CD4-positive, alpha-beta T cell treated with Interleukin-21 for 1 hour (primary cell): ENCODE measurements at places on chromosomes 3 and 15.

DNA sequence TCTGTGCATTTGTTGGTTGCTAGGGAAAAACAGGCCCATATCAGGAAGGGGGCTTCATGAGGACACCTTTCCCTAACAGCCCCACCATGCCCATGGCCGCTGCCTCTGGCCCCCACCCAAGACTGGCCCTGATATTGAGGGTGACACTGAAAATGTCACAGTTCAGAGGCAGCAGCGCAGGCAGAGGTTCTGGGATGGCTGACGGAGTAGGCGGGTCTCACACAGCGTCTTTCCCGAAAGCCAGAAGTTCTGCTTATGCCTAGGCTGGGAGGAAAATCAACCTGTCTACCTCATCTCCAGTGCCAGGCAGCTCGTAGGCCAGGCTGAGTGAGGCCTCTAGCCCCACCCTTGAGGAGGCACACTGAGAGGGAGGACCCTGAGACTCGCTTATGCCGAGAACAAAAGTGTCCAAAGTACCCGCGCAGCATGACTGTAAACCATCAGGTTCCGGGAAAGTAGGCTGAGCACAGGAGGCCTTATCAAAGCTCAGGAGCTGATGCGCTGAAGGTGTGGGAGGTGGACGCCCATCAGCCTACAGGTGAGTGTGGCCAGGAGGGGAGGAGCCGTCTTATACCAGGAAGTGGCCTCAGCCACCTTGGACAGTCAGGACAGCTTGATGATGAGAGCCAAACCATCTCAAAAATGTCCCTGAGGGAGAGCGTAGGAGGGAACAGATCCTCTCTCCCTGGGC is 27.5 kb downstream of the GRAMD2A start:
- no peak for DNase-seq

DNA sequence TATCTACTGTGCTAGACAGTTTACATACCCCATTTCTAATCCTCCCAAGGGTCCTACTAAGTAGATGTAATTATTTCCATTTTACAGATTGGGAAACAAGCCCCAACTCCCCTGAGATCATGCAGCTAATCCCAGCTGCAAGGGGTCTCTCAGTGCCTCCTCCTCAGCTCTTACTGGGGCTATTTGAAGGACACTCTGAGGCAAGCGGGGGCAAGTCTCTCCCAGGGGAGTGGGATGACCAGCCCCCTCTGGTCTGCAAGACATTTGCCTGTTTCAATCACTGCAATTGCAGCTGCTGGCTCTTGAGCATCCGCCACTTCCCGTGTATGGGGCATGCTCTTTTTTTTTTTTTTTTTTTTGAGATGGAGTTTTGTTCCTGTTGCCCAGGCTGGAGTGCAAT is 11.4 kb downstream of the LAMP3 start:
- no peak for DNase-seq

GRCh38 chr15:99439524-99439835 is 126.3 kb upstream of the MEF2A start:
- DNase-seq, result no peak

DNA sequence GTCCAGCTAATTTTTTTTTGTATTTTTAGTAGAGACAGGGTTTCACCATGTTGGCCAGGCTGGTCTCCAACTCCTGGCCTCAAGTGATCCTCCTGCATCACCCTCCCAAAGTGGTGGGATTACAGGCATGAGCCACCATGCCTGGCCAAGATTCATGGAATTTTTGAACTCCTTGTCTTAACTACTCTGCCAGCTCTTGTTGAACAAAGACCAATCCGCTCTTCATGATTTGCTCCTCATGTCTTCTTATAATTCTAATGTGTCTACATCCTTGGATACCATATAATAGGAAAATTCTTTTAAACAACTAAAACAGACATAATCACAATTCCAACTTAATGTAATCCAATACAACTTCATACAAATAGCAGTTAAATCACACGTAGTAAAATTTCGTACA is 21.3 kb downstream of the UBA5 start:
- DNase-seq, result no peak

GRCh38 chr15:44101286-44101685 is 93.8 kb downstream of the FRMD5 start:
- DNase-seq, result no peak

GRCh38 chr15:100939791-100940190 is 20.6 kb downstream of the LRRK1 start:
- DNase-seq, result no peak

GRCh38 chr3:4493941-4494894 is 1.1 kb downstream of the ITPR1 start:
- no peak for DNase-seq

GRCh38 chr3:49313896-49314688 is 25.8 kb downstream of the USP4 start:
- DNase-seq, result no peak

DNA sequence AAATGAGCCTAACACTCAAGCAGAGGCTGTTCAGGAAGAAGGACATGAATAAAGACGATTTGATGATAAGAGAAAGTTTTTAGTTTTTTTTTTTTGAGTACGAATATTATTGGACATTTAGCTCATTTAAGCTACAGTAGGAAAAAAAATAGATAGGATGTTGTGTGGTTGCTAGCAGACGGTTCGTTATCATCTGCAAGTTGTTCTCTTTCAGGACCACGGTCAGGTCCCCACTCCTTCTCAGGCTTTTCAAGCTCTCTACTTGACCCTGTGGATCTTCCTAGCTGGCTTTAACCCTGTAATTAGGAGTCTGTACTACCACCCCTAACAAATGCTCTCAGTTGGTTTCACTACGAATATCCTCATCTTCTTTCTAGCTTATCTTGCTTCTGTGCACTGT is 1.1 kb downstream of the KCNH8 start:
- DNase-seq, result peak; percentile 13

GRCh38 chr3:147799601-147800000 is 390.4 kb downstream of the ZIC1 start:
- DNase-seq, result no peak

- no peak for DNase-seq
Observed at GRCh38 chr3:27930052-27930602, 208.0 kb upstream of the EOMES start.

DNA sequence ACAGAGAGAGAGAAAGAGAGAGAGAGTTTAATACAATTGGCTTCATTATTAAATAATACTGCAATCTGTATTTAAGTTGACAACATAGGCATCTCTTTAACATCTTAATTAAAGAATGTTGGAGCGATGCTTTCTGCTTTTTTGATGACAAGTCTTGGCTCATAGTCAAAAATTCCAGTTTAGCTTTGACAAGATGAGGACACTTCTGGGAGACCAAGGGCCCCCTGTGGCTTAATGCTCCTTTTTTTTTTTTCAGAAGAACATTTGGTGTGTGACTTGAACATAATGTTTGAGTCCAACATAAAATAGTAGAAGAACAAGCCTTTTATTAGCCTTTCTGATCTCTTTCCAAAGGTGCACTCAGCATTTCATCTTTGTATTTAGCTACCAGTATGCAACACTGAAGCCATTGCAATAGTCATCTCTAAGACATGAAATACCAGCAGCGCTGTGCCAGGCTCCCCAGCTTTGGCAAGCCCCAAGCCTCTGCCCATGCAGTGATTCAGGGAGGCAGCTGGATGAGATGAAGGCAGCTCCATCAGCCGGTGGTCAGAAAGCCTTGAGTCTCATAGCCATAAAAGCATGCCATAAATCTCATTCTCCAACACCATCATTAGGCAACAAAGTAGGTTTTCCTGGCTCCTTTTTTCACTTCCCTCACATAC is 349.4 kb upstream of the SEMA6D start:
- DNase-seq, result no peak

GRCh38 chr3:54176106-54176505 is 53.8 kb downstream of the CACNA2D3 start:
- no peak for DNase-seq

GRCh38 chr15:52193321-52193720 is 2.1 kb upstream of the GNB5 start:
- DNase-seq, result no peak

GRCh38 chr15:75895731-75896130 is 7.9 kb upstream of the FBXO22 start:
- DNase-seq, result no peak

- no peak for DNase-seq
Observed at GRCh38 chr3:61073566-61074165, 177.6 kb downstream of the FHIT start.

DNA sequence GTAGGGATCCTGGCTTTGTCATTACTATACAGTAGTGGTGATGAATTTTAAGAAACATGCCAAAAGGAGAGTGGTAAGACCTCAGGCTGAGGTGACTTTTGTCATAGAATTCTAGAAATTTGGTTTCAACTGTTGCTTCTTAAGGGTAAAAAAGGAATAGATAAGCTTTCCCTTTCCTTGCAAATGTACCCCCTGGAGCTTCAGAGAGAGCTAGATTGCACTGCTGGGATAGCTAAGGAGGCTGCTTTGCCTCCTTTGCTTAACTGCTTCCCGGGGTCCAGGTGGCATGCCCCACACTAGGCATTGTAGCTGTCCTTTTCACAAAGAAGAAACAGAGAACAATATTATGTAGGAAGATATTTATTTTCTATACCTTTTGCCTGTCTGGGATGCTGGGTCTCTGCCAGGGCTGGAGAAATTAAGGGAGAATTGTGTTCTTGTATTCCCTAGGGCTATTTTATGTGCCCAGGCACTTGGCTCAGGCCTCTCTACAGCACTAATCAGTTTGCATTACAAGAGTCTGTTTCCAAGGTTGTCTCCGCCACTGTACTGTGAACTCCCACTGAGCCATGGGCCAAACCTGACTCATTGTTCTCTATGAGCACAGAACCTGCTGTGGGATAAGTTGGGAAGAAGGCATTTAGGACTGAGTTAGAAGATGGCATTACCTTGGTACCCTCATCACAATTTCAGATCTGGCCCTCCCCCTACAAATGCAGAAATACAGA is 460.0 kb downstream of the PDCD6IP start:
- DNase-seq, result no peak

DNA sequence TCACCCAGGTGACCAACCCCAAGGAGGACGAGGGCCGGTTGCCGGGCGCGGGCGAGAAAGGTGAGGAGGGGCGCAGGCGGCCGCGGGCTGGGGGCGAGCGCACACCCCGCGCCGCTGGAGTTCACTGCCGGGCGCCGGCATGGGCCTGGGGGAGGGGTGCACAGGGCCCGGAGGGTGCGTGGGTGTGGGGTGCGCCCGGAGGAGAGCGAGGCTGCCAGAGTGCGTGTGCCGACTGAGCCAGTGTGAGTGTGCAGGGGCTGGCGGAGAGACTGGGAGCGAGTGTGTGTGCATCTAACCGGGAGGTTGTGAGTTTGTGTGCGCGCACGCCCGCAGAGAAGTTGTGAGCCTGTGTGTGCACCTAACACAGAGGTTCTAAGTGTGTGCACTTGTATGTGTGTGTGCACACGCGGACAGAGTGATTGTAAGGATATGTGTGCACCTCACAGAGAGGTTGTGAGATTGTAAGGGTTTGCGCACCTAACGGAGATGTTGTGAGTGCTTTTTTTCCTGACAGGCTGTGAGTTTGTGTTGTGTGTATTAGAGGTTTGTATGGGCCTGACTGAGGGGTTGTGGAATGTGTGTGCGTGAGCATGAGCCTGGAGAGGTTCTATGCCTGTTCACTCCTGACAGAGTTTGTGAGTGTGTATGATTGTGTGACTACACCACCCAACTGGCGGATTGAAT is 681 bp downstream of the CTDSPL start:
- DNase-seq, result no peak

DNA sequence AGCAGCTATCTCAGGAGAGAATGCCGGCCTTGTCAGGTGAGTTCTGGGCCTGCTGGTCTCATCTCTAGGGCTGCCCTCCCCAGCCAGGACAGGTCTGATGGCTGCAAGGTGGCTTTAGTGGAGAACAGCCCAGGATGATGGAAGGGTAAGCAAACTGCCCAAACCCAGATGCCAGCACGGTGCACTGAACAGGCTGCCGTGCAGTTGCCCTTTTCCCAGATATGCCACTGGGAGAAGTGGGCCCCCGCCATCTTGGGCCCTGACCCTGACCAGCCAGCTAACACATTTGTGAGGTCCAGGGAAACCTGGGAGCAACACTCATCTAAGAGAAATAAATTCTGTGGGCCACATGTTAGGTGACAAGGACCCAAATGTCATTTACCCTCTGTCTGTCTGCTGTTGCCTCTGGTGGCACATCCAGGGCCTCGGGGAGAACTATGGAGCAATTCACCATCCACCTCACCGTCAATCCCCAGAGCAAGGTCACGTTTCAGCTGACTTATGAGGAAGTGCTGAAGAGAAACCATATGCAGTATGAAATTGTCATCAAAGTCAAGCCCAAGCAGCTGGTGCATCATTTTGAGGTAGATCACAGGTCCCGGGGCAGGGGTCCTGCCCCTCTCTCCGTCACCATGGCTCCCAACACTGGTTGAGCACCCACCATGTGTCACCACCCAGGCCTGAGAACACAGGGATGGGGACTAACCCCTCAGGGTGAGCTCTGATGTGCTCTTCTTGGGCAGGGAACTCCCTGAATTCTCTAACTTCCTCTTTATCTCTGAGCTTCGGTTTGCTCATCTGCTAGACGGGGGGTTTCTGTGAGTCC is 1.8 kb downstream of the ITIH1 start:
- no peak for DNase-seq

- no peak for DNase-seq
Observed at GRCh38 chr3:122784436-122784835, 9.2 kb downstream of the HSPBAP1 start.

- no peak for DNase-seq
Observed at GRCh38 chr3:82103241-82103640, 341.8 kb upstream of the GBE1 start.

DNA sequence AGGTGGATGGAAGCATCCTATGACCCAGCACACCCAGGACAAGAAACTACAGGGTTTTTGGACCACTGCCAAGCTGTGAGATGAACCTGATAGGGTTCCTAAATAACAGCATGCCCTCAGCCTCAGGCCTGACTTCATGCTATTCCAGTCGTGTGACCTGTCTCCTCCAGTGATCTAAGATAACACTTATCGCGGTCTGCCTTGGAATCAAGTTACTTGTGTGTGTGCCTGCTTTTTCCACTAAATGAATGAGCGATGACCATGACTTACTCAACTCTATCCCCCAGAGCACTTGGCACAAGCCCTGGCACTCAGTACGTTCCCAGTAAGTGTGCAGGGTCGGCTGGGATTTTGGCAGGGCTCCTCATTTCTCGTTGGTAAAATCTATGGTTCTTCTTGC is 172.7 kb upstream of the TP63 start:
- no peak for DNase-seq

- DNase-seq, result no peak
Observed at GRCh38 chr3:195885036-195885891, 23.1 kb downstream of the TNK2 start.

DNA sequence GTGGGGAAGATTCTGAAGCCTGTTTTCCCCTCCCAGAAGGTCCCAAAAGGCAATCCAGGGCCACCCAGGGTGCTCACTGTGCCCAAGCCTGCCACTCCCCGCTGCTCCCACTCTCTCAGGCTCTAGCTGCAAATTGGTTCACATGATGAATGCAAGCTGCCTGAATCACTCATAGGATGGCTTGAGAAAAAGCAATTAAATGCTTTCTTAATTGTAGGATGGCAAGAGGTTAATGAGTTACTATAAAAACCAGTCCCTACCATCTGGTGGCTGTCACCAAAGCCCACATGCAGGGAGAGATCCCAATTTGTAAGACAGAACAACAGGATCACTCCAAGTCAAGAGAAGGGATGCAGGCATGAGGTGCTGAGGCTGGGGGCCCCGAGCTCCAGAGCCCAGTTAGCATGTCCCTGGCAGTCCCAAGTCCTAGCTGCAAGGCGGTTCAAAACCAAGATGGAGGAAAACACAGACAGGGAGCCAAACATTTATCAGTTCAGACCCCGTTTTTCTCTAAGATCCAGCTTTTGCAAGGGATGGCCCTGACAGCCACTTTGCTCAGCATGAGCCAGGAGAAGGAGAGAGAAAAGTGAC is 207.1 kb downstream of the UACA start:
- no peak for DNase-seq
